Activated CD8-positive, alpha-beta memory T cell treated with anti-CD3 and anti-CD28 coated beads for 48 hours (primary cell): ENCODE measurements at places on chromosomes 11 and 22.

DNA sequence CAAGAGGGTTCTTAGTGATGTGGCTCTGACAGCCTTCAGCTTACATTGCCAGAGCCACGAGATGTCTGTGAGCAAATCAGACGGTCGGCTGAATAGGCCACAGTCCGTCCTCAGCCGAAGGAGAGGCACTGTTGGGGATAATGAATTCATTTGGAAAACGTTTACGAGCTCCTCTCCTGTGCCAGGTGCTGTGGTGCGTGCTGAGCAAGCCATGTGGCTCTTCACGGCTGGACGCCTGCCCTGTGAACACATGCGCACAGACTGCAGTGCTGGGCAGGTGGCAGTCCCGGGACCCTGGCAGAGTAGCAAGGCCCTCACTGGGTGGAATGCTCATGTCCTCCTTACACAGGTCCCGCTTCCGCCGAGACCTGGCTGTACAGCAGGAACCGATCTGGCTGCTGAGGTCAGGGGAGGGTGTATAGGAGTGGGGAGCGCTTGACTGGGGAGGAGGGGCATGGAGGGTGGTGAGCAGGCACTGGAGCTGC, 6.8 kb downstream of the TBC1D22A start:
- DNase-seq, result no peak

DNA sequence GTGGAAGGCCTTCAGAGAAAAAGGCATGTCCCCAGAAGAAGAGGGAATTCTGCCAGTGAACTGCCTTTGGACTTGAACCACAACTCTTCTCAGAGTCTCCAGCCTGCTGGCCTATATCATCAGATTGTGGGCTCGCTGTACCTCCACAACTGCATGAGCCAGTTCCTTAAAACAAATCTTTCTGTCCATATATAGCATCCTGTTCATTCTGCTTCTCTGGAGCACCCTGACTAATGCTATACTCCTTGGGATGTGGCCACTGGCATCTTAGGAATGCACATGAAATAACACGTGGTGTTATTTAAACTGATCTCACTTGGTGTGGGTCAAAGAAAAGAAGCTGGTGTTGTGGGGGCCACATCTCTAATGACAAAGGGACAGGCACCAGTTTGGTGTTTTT, 58.3 kb upstream of the VSTM5 start:
- no peak for DNase-seq

DNA sequence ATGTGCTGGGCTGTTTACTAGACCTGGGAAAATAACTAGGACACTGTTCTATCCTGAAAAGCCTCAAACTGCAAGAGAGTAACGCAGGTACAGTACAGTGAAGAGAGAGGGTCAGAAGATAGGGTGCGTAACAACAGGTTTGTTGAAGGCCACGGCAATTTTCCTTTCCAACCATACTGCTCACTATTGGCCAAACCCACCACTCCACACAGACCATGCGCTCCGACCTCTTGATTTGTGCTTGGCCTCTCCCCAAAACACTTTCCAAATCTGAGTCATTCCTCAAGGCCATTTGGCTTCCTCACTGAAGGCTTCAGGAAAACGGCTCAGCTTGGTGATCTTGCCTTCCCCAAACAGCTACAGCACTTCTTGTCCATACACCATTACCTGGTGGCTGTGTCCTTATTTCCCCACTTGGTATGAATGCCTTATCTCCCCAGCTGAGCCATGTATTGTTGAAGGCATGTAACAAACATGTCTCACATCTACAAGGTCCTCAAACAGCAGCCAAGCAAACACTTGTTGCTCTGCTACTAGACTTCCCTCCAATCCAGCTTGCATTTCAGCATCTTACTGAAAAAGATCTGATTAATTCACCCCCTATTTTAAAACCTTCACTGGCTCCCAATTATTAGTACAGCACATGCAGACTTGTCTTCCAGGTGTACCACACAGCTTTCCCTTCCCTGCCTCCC, 40.9 kb downstream of the TCF20 start:
- DNase-seq, result no peak

DNA sequence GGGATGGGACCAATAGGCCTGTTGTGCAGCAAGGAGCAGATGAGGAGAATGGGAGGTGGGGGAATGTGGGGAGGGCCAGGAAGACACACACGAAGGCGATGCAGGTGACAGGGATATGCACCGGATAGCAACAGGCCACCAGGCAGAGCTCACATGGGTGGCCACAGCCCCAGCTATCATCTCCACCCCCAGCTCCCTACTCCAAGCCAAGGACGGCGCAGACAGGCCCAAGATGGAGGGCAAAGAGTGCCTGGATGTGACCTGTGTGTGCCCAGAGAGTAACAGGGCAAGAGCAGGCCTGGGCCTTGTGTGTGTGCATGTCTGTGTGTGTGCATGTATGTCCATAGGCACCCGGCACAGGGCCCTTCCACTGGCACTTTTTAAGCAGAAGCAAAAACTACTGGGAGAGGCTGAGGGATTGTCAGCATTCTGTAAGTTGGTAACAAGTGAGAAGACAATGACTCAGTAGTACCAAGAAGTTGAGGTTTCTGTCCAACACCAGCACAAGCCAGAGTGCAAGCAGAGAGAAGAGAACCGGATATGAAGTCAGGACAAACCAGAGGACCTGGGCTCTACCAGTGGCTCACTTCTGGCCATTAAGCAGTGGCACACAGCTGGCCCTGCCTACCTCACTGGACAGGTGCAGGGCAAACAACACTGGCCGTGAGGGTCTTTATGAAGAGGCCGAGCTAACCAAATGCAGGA, 36.4 kb downstream of the NRXN2 start:
- no peak for DNase-seq

DNA sequence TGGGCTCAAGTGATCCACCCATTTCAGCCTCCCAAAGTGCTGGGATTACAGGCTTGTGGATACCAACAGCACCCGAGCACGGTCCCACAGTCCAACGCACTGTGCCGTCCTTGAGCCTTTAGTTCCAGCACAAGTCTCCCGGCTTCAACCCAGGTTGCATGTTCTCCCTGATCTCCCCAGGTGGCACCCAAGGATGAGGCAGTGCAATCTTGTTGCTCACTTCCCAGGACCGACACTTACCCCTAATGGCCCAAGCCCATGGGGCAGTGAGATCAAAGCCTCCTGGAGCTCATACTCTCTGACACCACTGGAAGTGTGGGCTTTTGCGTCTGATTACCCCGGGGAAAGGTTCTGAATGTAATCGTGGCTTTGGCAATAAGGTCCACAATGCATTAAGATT, 3.5 kb downstream of the PRAME start:
- no peak for DNase-seq

DNA sequence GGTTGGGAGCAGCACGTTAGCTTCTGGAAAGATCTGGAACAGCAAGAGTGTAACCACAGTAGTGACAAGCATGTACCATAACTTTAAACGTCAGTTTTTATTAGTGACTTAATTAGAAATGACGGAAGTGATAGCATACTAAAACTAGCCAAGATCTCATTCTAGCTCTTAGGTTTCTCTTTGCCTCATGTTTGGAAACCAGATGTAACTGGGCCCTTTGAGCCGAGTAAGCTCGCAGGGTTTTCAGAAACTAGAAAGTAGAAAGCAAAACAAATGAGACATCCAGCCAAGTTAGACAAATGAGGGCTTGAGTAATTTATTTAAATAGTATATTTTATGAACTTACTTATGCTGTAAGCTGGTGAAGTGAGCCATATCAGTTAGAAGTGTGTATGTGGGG, 40.2 kb upstream of the SLC5A12 start:
- DNase-seq, result no peak

- no peak for DNase-seq
These were observed 68.3 kb upstream of the POU2AF2 start for GRCh38 chr11:111177037-111177871.

GRCh38 chr11:121435551-121436511, 16.3 kb upstream of the SORL1 start:
- DNase-seq, result no peak

DNA sequence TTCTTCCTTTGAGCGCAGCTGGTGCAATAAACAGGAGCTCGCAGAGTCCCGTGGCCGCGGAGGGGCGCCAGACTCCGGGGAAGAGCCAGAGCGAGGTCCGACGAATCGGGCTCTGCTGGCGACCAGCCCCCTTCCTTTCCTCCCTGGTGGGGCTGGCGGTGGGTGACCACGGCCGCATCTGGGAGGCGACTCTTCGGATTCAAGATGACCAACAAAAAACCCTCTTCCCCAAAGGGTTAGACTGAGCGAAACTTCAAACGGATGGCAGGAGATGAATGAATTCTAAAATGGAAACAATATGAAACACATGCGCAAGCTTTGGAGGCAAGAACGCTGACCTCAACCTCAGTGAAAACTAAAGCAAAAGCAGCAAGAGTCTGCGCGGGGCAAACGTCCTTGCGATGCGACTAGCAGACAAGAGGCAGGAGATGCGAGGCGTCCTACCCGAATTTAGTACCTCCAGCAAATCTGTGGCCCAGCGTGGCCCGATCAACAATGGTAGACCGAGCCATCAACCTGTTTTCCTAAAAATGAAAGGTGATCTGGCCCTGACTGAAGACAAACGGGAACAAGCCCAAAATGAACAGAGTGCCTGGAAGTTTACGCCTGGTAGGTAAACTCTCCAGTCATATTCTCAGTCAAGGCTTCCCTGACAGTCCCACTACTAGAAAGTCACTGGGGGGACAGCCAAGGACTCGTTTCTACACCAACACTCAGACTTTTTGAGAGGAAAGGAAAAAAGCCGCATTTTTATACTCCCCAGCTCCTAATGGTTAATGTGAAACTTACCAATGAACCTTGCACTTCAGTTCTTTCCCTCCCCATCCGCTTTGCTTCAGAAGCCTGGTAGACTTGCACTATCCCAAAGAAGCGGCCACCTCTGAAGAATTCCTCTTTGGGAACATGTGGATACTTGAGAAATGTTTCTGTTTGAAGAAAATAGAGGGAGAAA, 11.6 kb downstream of the MMP3 start:
- DNase-seq, result no peak

- DNase-seq, result no peak
These were observed 70.3 kb downstream of the INSC start for GRCh38 chr11:15185021-15185420.

- DNase-seq, result no peak
These were observed 129.9 kb downstream of the CTTN start for GRCh38 chr11:70528046-70528793.

GRCh38 chr22:19419464-19420178, 11.9 kb downstream of the HIRA start:
- DNase-seq, result no peak

DNA sequence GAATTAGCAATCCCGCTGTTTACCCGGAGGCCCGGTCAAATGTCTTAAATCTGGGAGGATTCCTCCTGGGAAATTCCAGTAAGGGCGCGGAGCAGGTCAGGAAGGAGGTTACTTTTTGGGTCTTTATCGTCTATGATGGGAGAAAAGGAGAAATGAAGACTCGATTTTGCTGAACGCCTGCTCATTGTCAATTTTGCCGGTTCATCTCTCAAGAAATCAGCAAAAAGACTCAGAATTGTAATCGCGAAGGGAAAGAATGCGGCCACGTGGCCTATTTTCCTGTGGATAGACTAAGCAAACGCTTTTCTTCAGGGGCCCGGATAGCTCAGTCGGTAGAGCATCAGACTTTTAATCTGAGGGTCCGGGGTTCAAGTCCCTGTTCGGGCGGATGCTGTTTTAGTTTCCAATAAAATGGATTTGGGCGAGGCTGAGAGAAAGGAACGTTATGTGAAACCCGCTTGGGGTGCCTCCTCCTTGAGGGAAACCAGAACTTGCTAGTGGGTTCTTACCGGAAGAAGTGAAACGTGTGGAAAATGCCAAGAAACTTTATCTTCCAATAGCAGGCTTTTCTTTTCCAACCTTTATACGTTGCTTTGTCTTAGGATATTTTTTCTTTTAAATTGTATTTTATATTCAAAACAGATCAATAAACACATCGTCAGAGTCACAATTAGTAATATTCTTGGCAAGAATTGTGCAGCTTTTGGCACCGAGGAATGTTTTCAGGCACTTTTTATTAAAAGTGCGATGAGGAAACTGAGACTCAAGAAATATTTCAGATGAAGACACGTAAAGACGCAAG, 45.0 kb downstream of the OR4D9 start:
- DNase-seq, result peak; percentile 88

- DNase-seq, result no peak
These were observed 7.9 kb downstream of the MRPL16 start for GRCh38 chr11:59802639-59803176.

GRCh38 chr11:100855466-100856067, 168.5 kb downstream of the ARHGAP42 start:
- no peak for DNase-seq

- no peak for DNase-seq
These were observed 278.9 kb upstream of the NARS2 start for GRCh38 chr11:78853521-78853920.

GRCh38 chr22:35072925-35073324, 7.0 kb downstream of the ISX start:
- no peak for DNase-seq

- no peak for DNase-seq
These were observed 7.6 kb upstream of the EXPH5 start for GRCh38 chr11:108601150-108601549.

- DNase-seq, result no peak
These were observed 7.7 kb downstream of the SLC25A18 start for GRCh38 chr22:17570851-17571631.

DNA sequence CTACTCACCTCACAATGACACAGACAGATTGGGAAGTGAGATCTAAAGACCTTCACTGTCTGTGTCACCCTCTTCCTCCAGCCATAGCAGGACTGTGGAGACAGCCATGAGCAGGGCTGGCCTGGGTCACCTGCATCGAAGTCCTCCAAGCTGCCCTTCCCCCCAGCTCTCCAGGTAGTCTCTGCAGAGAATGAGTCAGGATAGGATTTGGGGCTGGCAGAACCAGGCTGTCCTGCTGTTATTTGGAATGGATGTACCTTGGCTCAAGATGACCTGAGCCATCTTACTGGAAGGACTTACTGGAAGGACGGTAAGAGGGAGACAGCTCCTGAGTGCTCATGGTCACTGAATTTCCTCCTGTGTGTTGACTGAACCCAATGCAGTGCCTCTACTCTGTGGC, 29.2 kb downstream of the GGTLC2 start:
- no peak for DNase-seq

DNA sequence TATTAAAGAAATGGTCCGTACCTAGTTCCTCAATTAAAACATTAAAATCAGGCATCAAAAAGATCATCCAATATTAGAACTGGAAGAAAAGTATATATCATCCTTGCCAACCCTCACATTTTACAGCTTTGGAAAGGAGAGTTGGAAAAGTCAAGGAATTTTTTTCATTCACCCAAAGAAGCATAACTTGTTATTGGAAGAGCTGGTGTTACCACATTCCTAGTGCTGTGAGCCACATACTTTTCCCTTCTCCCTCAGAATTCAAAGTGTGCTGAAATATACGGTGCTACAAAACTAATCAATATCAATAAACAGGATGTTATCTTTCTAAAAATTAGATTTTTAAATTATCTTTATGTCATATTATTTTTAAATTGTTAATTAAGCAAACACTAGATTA, 202.1 kb upstream of the FAT3 start:
- DNase-seq, result no peak

DNA sequence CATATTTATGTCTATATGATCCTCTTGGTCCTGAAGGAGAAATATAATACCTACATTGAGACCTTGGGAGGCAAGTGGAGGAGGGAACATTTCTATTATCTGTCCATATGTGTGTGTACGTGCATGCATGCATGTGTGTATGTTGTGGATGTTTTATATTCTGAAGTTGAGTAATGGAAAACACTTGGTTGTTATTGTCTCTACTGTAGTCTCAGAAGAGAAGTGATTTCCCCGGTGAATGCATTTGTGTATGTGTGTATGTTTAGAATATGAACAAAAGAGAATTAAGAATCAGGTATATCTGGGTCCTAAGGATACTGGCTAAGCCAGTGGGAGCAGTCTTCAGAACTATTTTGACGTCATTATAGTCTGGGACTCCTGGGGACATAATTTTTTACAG, at the start of gene OR52N1:
TSS of gene OR52N1 (minus strand) at position 101 of the 400 bp plus-strand sequence. CDS start 2,449 bp downstream, outside the sequence.
- DNase-seq, result no peak

GRCh38 chr22:44968736-44969135, 41.1 kb downstream of the PHF21B start:
- DNase-seq, result no peak
